ENCODE measurements at places on chromosomes 7 and 10. TPM values are rescaled to one million over a fixed set of nuclear protein-coding genes. Genes with fewer than 3 reads are reported as not detected.

- DNase-seq: no peak
These were observed 24.9 kb downstream of the GSTO2 start for GRCh38 chr10:104293781-104294321.

DNA sequence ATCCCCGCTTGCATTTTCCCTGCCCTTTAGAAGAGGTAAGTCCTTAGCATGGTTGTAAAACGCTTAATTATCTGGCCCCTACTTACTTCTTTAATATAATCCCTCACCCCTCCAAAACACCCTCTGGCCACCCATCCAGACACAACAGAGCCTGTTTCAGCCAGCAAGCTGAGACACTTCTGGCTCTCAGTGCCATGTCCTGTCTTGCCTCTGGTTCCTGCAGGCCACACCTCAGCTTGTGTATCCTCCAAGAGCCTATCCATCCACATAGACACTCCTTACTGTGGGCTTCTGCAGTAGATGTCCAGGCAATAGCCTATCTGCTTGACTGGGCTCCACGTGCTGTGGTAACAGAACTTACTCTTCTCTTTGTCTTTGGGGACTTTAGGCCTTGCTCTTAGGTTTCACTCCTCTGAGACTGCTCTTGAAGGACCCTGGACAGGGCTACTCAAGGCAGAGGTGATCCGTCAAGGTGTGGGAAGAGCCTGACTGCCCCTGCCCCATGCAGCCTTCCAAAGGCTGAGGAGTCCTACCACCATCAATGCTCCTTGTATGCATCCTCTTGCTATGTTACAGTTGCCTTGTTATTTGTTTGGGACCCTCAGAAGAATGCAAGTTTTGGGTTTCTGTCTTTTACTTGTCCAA lies 149.9 kb downstream of the CHN2 start:
- DNase-seq: no peak

GRCh38 chr7:30660331-30661255 lies 21.7 kb downstream of the CRHR2 start:
- DNase-seq: no peak

- no peak for DNase-seq
These were observed 948.7 kb upstream of the GHITM start for GRCh38 chr10:83190614-83191013.

The CALN1 gene
- total RNA-seq: not detected

The PIP gene
- total RNA-seq: not detected

The ITIH5 gene
- 14.2 TPM for total RNA-seq

The RAB11FIP2 gene
- 8.6 TPM for total RNA-seq

GRCh38 chr10:27819781-27820531 lies 74.3 kb upstream of the MKX start:
- no peak for DNase-seq

DNA sequence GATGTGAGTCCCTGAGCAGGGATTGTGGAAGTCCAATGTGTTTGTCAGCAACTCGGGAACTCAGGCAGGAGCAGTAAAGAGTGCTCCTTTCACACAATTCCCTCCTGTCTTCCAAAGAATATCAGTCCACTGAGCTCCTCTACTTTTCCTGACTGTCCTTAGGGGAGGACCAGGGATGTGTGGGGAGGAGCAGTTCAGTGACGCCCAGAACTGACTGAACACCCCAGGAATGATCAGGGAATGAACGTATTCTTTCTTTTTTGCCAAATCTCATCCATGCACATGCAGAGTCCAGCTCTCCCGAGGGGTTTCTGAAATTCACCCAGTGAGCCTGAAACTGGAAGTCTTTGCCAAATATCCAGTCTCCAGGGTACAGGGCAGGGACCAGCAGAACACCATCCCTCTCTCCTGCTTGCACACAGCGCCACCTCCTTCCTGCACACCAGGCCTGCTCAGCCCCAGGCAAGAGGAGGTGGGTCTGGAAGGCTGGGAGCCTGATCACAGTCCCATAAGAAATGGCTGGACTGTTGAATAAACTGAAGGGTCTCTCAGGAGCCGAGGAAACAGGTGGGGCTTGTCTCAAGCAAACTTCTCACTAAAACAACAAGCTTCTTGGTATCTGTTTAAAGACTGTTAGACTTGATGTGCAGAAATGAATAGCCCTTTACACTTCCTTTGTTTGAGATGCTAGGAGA lies 294.7 kb downstream of the C7orf25 start:
- DNase-seq: no peak

- no peak for DNase-seq
These were observed 156.1 kb downstream of the DKK1 start for GRCh38 chr10:52469970-52470705.

DNA sequence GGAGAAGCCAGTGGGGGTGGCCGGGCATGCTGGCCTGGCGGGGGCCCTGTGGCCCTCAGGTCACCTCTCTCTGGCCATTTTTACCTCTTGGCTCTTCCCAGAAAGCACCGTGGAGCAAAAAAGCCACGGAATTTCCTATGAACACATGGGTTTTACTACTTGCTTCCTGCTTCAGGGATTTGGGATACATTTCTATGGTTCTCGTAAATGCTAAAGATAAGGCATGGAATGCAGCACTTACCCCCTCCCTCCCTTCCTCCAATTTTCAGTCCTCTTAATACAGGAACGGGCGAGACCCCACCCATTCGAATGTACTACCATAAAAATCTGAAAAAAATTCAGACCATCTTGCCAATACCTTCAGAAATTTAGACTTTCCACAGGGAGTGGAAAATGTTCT lies 279.7 kb downstream of the ARHGAP12 start:
- DNase-seq: no peak

The NANOS1 gene
- 0.27 TPM for total RNA-seq

- DNase-seq: no peak
These were observed 146.8 kb downstream of the CYP26A1 start for GRCh38 chr10:93220296-93221170.

DNA sequence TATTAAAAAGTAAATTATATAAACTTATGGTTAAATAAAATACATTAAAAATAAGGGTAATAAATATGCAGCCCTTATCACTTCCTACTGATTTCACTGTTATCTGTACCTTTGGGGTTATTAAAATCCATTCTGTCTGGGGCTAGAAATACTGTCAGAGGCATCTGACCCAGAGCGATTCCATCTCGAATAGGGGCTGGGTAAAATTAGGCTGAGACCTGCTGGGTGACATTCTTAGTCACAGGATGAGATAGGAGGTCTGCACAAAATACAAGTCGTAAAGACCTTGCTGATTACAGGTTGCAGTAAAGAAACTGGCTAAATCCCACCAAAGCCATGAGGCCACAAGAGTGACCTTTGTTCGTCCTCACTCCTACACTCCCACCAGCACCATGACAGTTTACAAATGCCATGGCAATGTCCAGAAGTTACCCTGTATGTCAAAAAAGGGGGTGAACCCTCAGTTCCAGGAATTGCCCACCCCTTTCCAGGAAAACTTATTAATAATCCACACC lies 77.6 kb downstream of the COBL start:
- DNase-seq: no peak

The CNTNAP2 gene
- 4.0 TPM for total RNA-seq

DNA sequence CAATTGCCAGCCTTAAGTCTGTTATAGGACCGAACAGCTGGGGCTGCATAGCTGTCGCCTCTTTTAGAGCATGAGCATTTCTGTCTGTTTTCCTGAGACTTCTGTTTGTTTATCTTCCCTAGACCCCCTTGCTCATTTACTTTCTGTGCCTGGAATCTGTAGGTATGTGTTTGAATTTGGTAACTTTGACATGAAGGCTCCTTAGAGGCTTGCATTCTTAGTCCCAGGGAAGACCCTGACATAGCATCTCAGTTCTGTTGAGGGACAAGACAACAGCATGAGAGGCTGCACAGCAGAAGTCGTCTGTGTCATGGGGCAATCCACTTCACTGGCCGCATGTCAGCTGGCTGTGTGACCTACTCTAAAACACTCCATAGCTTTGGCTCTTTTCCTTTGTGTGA lies 58.7 kb downstream of the KLHDC10 start:
- DNase-seq: no peak

GRCh38 chr10:132308587-132309470 lies 1.1 kb upstream of the STK32C start:
- DNase-seq: no peak

- no peak for DNase-seq
These were observed 65.0 kb upstream of the IL6 start for GRCh38 chr7:22662036-22662435.

The TMEM273 gene
- 2.7 TPM for total RNA-seq

The FAM171A1 gene
- 60.5 TPM for total RNA-seq

The ARF5 gene
- total RNA-seq: 164 TPM

GRCh38 chr7:50539725-50540124 lies 25.5 kb downstream of the DDC start:
- no peak for DNase-seq

- DNase-seq: no peak
These were observed 137.4 kb upstream of the GRB10 start for GRCh38 chr7:50920031-50920635.

The MMRN2 gene
- 6.0 TPM for total RNA-seq

The WIPF3 gene
- total RNA-seq: 2.1 TPM

- DNase-seq: no peak
These were observed 86.5 kb upstream of the KDM7A start for GRCh38 chr7:140263277-140263676.

GRCh38 chr7:43535810-43536585 lies 46.9 kb upstream of the STK17A start:
- DNase-seq: no peak

The PITRM1 gene
- total RNA-seq: 52.2 TPM

DNA sequence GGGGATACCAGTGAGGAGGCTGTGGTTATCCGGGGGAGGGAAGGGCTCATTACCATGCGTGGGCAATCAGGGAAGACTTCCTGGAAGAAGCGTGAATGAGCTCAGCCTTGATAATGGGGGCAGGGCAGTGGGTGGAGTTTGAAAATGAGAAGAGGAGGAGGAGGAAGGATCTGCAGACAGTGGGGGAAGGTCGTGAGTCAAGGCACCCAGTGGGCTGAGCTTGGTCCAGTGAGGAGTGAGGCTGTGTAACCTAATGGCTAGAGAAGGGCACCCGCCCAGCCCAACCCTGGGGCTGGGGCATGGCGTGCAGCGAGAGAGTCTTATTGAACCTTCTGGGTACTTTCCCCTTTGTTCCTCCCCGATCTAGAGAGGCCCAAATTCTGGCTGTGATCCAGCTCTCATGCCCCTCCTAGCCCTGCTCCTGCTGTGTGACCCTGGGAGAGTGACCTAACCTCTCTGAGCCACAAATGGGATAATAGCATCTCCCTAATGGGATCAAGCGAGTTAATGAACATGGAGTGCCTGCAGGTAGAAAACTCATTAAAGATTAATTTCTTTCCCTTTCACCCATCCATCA lies 31.5 kb downstream of the CLIP2 start:
- no peak for DNase-seq

GRCh38 chr10:30587522-30588031 lies 42.0 kb downstream of the LYZL2 start:
- peak; percentile 75 for DNase-seq

DNA sequence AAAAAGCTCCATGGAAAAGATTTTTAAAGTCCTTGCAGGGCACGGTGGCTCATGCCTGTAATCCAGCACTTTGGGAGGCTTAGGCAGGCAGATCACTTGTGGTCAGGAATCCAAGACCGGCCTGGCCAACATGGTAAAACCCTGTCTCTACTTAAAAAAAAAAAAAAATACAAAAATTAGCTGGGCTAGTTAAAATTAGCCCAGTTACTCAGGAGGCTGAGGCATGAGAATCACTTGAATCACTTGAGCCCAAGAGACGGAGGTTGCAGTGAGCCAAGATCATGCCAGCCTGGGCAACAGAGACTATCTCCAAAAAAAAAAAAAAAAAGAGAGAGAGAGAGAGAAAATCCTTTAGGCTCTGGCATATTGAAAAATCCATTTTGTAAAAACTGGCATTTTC lies 61.9 kb downstream of the CCDC6 start:
- DNase-seq: no peak

DNA sequence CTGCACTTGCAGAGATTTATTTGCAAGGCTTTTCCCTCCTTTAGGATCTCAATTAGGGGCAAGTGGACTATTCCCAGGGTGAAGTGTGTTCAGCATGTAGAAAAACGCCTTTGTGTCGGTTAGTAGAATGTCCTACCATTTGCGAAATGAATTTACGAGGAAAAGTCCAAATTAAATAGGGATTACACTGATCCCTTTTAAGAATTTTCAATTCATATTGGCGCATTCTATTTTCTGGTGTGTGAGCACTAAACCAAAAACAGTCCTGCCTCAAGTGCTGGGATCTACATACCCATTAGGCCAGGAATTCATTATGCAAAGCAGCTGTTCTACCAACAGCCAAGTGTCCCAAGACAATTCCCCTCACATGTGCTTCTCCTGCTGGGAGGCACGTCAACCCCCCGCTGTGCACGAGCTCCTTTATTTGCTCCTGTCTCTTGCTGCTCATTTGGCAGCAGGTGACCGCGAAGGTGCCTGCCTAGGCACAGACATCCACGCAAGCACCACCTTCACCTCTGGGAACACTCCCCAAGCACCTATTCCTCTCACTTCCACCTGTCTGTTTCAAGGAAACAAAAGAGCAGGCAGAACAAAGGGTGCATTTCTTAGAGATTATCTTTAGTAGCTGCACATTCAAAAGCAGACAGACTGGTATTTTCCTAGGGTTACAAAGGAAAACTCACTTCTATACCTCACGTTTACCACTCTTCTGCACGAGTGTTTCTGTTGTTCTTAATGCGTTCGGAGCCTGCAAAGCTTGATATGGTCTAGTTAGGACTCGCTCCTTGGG lies 134.6 kb upstream of the FGFR2 start:
- DNase-seq: no peak

GRCh38 chr10:123068087-123068853 lies 59.5 kb downstream of the ACADSB start:
- no peak for DNase-seq

GRCh38 chr7:127635659-127636285 lies 16.2 kb upstream of the SND1 start:
- no peak for DNase-seq

All from left colon (tissue), 2 donors.